ENCODE measurements at places on chromosomes 16 and 17.
A peak's percentile ranks its signal among the peaks of the same experiment; 100 is the strongest.

DNA sequence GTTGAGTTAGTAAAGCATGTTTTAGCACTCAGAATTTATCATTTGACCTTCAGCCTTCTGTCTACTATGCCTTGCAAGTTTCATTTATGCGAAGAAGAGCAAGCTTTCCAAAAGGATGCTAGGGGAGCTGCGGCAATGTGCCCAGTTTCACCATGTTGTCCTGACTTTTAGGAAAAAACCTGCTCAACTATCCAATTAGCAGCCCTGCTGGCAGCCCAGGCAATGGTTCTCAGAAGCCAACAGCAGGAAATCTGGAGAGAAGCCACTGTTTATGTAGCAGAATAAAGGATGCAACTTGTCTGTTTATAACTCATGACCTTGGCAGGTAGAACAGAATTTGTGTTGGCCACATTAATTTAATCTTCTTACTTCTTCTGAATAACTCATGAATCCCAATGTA lies 230.8 kb downstream of the ABCC12 start:
- H3K4me1 ChIP-seq, result no peaks in the 10 kb centered on the region
- H3K4me3 ChIP-seq, result no peak overlapping the region
- H3K27me3 ChIP-seq, result no peaks in the 10 kb centered on the region
- no peak overlapping the region for H3K27ac ChIP-seq

- no peaks in the 10 kb centered on the region for H3K36me3 ChIP-seq
- ATAC-seq, result no peak
- H3K4me3 ChIP-seq, result no peak overlapping the region
- peaks cover 29% of the 10 kb centered on the region for H3K27me3 ChIP-seq
- no peaks in the 10 kb centered on the region for H3K4me1 ChIP-seq
Observed at GRCh38 chr16:82088483-82088882, 53.4 kb downstream of the HSD17B2 start.

GRCh38 chr16:57660715-57661463 lies 7.2 kb upstream of the ADGRG3 start:
- H3K27ac ChIP-seq, result no peak overlapping the region
- no peak for ATAC-seq
- no peaks in the 10 kb centered on the region for H3K27me3 ChIP-seq
- H3K36me3 ChIP-seq, result no peaks in the 10 kb centered on the region
- no peak overlapping the region for H3K4me3 ChIP-seq
- no peaks in the 10 kb centered on the region for H3K4me1 ChIP-seq

DNA sequence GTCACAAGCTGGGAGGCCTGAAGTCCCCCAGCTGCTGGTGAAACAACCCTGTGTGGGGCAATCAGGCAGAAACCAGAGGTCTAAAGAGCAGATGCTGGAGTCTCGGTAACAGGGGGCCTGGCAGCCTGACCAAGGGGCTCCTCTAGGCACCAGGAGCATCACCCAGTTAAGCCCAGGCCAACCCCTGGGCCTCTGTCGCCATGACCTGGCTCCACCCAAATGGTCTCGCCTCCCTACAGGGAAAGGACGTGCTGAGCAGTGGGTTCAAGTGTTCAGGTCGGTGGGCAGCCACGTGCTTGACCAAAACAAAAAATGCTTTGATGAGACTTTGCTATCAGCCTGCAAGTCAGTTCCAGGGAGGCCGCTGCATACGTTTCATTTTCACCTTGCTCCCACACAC lies 240.3 kb downstream of the ZNF423 start:
- H3K4me3 ChIP-seq, result no peak overlapping the region
- H3K4me1 ChIP-seq, result no peaks in the 10 kb centered on the region

GRCh38 chr16:14523632-14524031 lies 106.4 kb downstream of the PARN start:
- no peak overlapping the region for H3K27ac ChIP-seq
- no peaks in the 10 kb centered on the region for H3K27me3 ChIP-seq
- peaks cover 33% of the 10 kb centered on the region for H3K4me1 ChIP-seq

DNA sequence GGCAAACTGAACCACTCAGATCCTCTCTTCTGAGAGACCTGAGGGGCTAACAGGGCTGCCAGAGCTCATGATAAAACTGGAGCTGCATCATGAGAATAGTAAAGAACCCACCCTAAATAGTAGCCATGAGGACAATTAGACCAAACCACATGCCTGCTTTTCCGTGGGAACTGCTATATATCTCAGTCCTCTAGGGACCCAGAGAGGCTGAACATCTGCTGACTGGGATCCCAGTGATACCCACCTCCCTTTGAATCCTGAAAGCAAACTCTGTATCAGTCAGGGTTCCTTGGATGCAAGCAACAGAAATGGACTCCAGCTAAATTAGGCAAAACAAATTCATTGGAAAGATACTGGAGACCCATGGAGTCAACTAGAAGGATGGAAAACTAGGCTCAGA lies 6.5 kb downstream of the MT1X start:
- peaks cover 56% of the 10 kb centered on the region for H3K27me3 ChIP-seq
- H3K4me3 ChIP-seq, result no peak overlapping the region
- no peak for ATAC-seq
- H3K36me3 ChIP-seq, result no peaks in the 10 kb centered on the region
- no peaks in the 10 kb centered on the region for H3K4me1 ChIP-seq
- H3K27ac ChIP-seq, result no peak overlapping the region

DNA sequence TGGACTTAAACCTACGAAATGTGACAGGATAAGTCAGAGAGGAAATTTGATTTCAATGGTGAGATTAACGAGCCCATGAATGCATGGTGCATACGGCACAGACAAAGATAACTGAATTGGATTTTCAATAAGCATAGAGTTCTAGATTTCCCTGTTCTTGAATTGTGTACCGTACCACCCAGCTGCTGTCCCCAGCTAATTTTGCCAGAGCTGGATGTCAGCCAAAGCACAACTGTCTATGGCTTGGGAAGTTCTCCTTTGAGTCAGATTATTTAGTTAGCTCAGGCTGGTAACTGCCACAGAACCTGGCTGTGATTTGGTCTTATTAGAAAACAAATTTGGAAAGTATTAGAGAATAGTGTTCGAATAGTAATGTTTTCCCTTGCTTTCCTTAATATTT lies 143.1 kb downstream of the CDH13 start:
- peaks cover 15% of the 10 kb centered on the region for H3K27me3 ChIP-seq
- H3K27ac ChIP-seq, result no peak overlapping the region
- no peak for ATAC-seq
- H3K4me1 ChIP-seq, result peaks cover 28% of the 10 kb centered on the region
- no peak overlapping the region for H3K4me3 ChIP-seq

- peaks cover 44% of the 10 kb centered on the region for H3K27me3 ChIP-seq
- no peak for ATAC-seq
- H3K36me3 ChIP-seq, result no peaks in the 10 kb centered on the region
Observed at GRCh38 chr17:82386255-82386831, 14.8 kb downstream of the UTS2R start.

- no peaks in the 10 kb centered on the region for H3K36me3 ChIP-seq
- H3K27me3 ChIP-seq, result peaks cover 35% of the 10 kb centered on the region
- no peak overlapping the region for H3K4me3 ChIP-seq
- no peaks in the 10 kb centered on the region for H3K4me1 ChIP-seq
- no peak for ATAC-seq
- no peak overlapping the region for H3K27ac ChIP-seq
Observed at GRCh38 chr17:9185142-9185541, 163.8 kb downstream of the NTN1 start.

DNA sequence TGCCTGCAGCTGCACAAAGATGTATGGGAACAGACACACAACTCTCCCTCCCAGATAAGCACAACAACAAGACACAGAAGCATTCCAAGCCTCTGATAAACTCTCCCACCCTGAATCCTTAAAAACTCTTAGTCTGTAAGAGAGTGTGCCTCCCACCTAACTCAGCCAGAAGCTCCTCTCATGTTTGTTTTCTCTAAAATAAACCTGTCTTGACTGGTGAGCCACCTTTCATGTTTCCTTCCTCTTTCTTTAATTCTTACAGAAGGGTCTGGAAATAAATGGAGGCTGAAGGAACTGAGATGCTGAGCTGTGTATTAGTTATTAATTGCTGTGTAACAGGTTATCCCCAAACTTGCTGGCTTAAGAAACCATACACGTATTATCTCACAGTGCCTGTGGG lies 57.2 kb downstream of the MEOX1 start:
- no peak overlapping the region for H3K4me3 ChIP-seq
- H3K4me1 ChIP-seq, result peaks cover 9% of the 10 kb centered on the region
- H3K27me3 ChIP-seq, result no peaks in the 10 kb centered on the region
- ATAC-seq, result no peak
- H3K36me3 ChIP-seq, result no peaks in the 10 kb centered on the region

DNA sequence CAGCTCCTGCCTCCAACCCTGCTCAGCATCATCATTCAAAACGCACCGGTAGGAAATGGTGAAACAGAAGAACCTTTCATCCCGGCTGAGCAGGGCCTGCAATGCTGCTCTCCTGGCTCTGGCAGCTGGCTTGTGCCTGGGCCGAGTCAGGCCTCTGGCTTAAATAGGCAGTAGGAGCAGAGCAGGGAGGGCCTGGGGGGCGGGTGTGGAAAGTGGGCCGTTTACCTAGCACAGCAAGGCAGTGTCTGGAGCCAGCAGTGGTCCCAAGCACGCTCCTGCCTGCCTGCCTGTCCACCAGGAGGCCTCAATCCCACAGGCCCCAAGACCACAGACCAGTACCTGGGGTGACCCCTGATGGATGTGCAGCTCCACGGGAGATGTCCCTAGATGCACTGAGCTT lies 59.3 kb downstream of the SMPD3 start:
- peaks cover 22% of the 10 kb centered on the region for H3K4me1 ChIP-seq
- no peak overlapping the region for H3K4me3 ChIP-seq
- no peak overlapping the region for H3K27ac ChIP-seq
- H3K27me3 ChIP-seq, result no peaks in the 10 kb centered on the region
- ATAC-seq, result no peak

GRCh38 chr16:23132775-23133463 lies 16.3 kb downstream of the USP31 start:
- no peak overlapping the region for H3K4me3 ChIP-seq
- no peaks in the 10 kb centered on the region for H3K27me3 ChIP-seq
- H3K27ac ChIP-seq, result no peak overlapping the region
- no peak for ATAC-seq
- peaks cover 29% of the 10 kb centered on the region for H3K36me3 ChIP-seq
- no peaks in the 10 kb centered on the region for H3K4me1 ChIP-seq

DNA sequence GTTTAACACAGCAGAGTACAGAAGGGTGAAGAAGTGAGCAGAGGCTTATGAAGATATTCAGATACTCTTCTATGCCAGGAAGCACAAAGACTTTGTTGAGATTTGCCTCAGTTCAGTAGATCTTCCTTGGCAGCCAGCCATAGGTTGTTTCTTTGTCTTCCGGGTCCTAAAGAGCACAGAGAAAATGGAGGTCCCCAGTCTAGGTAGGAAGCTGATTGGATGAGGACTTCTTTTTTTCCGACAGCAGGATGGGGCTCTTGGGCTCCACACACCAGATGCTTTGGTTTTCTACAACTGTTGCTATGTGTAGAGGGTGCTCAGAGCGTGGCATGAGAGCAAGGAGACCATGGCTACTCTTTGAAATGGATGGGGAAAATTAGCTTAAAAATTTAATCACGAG lies 8.3 kb upstream of the CDC6 start:
- H3K4me1 ChIP-seq, result no peaks in the 10 kb centered on the region
- ATAC-seq, result no peak
- H3K36me3 ChIP-seq, result peaks cover 61% of the 10 kb centered on the region
- no peaks in the 10 kb centered on the region for H3K27me3 ChIP-seq
- H3K27ac ChIP-seq, result no peak overlapping the region
- H3K4me3 ChIP-seq, result no peak overlapping the region

- peak overlapping the region; percentile 88 for H3K4me3 ChIP-seq
- peak overlapping the region; percentile 77 for H3K27ac ChIP-seq
- H3K27me3 ChIP-seq, result no peaks in the 10 kb centered on the region
- no peaks in the 10 kb centered on the region for H3K36me3 ChIP-seq
Observed at GRCh38 chr17:18225642-18226283, 328 bp downstream of the LLGL1 start.

GRCh38 chr16:85002608-85003007 lies 8.7 kb downstream of the ZDHHC7 start:
- peak overlapping the region; percentile 51 for H3K4me3 ChIP-seq
- peak; percentile 65 for ATAC-seq
- H3K4me1 ChIP-seq, result peaks cover 60% of the 10 kb centered on the region
- H3K27ac ChIP-seq, result peak overlapping the region; percentile 53

- H3K4me1 ChIP-seq, result no peaks in the 10 kb centered on the region
- ATAC-seq, result no peak
- no peak overlapping the region for H3K4me3 ChIP-seq
- H3K36me3 ChIP-seq, result peaks cover 15% of the 10 kb centered on the region
- H3K27me3 ChIP-seq, result no peaks in the 10 kb centered on the region
Observed at GRCh38 chr16:53966821-53967571, 263.0 kb downstream of the FTO start.

GRCh38 chr16:1308036-1308976 lies 1.1 kb upstream of the UBE2I start:
- ATAC-seq, result peak; percentile 31
- peaks cover 77% of the 10 kb centered on the region for H3K4me1 ChIP-seq
- H3K4me3 ChIP-seq, result peak overlapping the region; percentile 88
- H3K27ac ChIP-seq, result peak overlapping the region; percentile 99

DNA sequence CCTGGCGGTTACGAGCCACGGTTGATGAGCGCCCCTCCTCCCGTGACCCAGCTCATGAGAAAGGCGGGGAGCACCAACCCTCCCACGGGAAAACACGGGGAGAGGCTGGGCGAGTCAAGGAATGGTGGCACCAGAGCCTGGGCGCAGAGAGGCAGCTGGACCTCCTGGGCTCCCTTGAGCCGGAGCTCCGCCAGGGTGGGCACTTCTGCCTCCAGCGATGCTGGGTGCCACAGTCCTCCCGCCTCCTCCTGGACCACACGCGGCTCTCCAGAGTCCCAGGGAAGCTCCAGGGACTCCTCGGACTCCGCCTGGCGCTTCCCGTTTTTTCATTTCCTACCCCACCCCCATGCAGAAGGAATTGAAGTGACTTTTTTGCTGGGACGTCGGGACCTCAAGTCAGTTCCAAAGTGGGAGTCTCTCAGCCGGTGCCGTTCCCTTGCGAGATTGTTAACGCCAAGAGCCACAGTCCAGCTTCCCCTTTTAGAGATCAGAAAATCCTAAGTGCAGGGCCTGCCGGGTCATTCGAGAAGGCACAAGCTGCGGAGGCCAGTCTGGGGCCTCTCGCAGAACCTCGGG lies 6.6 kb upstream of the CBX8 start:
- ATAC-seq, result no peak
- H3K27ac ChIP-seq, result no peak overlapping the region
- H3K4me1 ChIP-seq, result peaks cover 38% of the 10 kb centered on the region
- H3K4me3 ChIP-seq, result peak overlapping the region; percentile 13
- peaks cover 5% of the 10 kb centered on the region for H3K36me3 ChIP-seq
- peaks cover 83% of the 10 kb centered on the region for H3K27me3 ChIP-seq

GRCh38 chr17:79340333-79341221 lies 266.0 kb downstream of the ENGASE start:
- peaks cover 9% of the 10 kb centered on the region for H3K36me3 ChIP-seq
- ATAC-seq, result peak; percentile 95
- H3K4me3 ChIP-seq, result peak overlapping the region; percentile 87
- H3K27ac ChIP-seq, result peak overlapping the region; percentile 90

DNA sequence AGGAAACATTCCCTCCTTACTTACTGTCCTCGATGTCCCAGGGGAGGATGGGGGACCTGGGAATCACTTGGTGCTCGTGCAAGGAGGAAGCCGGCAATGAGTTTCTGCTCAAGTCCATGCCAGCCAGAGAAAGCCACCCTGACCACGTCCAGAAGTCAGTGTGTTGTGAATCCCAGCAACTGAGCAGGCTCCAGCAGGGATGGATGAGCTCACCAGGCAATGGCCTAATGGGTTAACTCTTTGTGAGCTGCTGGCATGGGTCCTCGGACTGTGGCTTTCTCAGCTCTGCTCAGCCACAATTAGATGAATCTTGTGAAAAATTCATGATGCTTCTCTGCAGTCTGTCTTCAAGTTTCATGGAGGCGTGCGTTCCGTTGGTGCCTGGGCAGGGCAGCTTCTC lies at the start of gene PIRT:
Gene PIRT, minus strand, starts transcription at position 167 of the 400 bp plus-strand sequence. CDS start 12,442 bp downstream, outside the sequence.
- H3K27me3 ChIP-seq, result no peaks in the 10 kb centered on the region
- no peak within 1 kb of the TSS for H3K4me3 ChIP-seq
- H3K27ac ChIP-seq, result no peak within 1 kb of the TSS
- H3K4me1 ChIP-seq, result no peaks in the 10 kb centered on the region
- ATAC-seq, result no peak
- no peaks in the 10 kb centered on the region for H3K36me3 ChIP-seq
